Activated CD8-positive, alpha-beta T cell treated with anti-CD3 and anti-CD28 coated beads, Interleukin-2, amount 10 ng/mL, durations not matched to agents 7 days and 5 days (primary cell): ENCODE measurements at places on chromosomes 2 and 18. TPM values are rescaled to one million over a fixed set of nuclear protein-coding genes. Genes with fewer than 3 reads are reported as not detected.
A peak's percentile ranks its signal among the peaks of the same experiment; 100 is the strongest.

SERPINB13 gene
- not detected for total RNA-seq

HS1BP3 gene
- 10.5 TPM for total RNA-seq

GRCh38 chr2:152606081-152606480 is 111.2 kb downstream of the PRPF40A start:
- no peak for DNase-seq
- H3K27me3 ChIP-seq = peaks cover 3% of the 10 kb centered on the region
- no peaks in the 10 kb centered on the region for H3K36me3 ChIP-seq
- H3K27ac ChIP-seq = no peak overlapping the region

DNA sequence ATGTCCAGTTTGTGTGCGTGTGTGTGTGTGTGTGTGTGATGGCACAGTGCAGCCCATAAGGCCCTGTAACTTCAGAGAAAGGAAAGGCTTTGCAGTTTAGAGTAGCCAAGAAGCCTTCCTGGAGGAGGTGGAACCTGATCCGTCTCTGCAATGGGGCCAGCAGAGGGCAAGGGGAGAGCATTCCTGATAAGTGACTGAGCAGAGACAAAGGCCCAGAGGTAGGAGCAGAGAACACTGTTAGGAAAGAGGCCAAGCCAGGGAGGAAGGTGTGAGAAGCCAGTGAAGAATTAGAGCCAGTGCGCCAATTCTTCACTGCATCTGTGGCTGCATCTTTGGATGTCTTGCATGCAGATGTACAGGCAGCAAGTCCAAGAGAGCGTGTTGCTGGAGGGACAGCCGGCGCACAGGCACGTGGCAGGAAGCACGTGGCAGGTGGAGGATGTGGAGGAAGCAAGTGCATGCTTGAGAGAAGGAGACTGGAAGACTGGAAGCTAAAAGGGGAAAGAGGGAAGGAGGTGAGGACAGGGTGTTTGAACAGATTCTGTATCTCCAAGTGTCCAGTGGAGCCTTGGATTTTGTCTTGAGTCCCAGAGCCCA is 196.3 kb downstream of the CTIF start:
- H3K27ac ChIP-seq = no peak overlapping the region
- no peak overlapping the region for H3K4me3 ChIP-seq
- H3K36me3 ChIP-seq = no peaks in the 10 kb centered on the region
- peaks cover 6% of the 10 kb centered on the region for H3K4me1 ChIP-seq
- peak; percentile 22 for DNase-seq
- H3K27me3 ChIP-seq = no peaks in the 10 kb centered on the region

DNA sequence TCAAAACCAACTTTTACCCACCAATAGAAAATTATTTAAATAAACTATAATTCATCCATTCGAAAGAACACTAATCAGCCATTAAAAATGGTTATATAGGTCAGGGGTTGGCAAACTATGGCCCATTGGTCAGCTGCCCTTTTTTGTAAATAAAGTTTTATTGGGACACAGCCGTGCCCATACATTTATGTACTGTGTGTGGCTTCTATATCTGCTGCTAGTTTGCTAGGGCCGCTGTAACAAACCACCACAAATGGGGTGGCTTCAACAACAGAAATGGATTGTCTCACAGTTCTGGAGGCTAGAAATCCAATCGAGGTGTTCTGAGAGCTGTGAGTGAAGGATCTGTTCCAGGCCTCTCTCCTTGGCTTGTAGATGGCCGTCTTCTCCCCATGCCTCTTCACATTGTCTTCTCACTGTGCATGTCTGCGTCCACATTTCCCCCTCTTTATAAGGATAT is 7.0 kb upstream of the TXNDC2 start:
- no peak for DNase-seq
- no peaks in the 10 kb centered on the region for H3K4me1 ChIP-seq
- H3K36me3 ChIP-seq = no peaks in the 10 kb centered on the region
- no peak overlapping the region for H3K4me3 ChIP-seq
- no peak overlapping the region for H3K27ac ChIP-seq
